ENCODE measurements at places on chromosomes 5 and 9.

DNA sequence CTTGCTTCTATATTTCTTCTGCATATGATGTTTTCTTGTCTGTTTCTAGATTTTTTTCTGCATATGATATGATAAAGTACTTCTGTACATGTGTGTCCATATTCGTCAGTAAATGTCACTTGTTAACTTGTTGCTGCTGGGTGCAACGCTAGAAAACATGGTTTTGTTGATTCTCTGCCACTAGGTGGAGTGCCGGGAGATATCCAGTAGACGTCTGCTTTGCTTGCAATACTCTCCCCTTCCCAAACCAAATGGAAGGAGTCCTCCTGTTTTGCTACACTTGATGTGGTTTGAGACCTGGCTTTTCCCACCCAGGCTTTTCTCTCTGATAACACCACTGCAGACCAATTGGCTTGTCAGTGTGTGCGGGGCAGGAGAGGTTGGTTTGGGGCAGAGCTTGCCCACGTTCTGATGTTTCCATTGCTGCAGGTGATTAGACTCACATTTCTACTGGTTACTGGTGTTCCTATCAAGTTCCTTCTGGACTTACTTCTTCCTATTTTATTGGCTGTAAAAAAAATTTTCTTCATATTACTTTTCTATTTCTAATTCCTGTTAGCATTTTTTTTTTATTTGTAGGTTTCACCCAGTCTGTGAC lies 900.0 kb upstream of the CDH10 start:
- peak; percentile 26 for DNase-seq

DNA sequence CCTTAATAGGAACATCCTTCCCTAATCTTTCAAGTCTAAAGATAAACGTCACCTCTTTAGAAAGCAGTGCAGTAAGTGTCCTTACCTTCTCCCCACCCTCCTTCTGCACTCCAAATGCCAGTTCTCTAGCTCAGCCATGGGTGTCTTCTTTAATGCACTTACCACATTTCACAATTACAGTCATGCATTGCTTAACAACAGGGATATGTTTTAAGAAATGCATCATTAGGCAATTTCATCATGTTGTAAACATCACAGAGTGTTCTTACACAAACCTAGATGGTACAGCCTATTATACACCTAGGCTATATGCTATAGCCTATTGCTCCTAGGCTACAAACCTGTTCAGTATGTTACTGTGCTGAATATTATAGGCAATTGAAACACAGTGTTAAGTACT lies 91.2 kb downstream of the RFX3 start:
- no peak for DNase-seq

DNA sequence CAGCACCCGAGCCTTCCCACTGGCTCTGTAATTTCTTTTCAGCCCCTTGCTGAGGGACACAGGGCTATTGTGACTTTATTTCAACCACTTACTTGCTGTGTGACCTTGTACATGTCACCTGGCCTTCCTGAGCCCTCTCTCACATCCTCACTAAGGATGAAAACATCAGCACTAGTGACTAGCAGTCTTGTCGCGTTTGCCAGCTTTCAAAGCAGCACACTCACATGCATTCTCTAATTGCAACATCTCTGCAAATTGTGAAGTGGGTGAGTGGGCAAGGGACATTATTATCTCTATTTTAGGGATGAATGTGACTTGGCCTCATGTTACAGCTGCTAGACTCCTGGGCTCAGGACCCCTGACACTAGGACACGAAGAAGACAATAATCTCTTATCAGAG lies 144.5 kb downstream of the SEC61B start:
- DNase-seq: no peak

DNA sequence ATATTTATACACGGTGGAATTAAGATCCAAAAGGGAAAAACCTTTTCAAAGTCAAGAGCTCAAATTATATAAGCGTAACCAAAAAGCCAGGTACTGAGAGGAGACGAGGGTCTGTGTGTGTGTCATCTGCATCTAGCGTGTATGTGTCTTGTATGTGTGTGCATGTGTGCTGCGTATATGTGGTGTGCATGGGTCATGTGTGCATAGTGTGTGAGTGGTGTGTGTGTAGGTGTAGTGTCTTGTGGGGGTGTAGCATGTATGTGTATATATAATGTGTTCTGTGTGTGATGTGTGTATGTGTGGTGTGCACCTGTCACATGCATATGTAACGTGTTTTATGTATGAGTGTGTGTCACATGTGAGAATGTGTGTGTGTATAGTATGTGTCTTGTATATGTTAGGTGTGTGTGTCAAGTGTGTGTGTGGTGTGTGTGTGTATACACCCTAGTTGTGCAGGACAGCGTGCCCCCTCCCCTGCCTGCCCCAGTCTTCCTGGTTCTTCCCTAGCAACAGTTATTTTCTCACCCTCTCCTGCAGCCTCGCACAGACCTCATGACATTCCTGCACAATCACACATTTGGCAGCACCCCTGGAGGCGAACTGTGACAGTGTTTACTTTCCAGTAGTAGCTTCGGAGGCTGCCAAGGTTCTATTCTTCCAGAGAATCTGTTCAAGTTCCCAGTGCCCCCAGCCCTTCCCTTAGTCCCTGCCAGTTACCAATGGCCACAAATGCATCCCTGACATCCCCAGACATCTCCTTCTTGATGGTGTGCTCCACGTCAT lies 27.1 kb upstream of the TNIP1 start:
- no peak for DNase-seq

- DNase-seq: no peak
These were observed 318.4 kb upstream of the NMUR2 start for GRCh38 chr5:152723482-152723881.

DNA sequence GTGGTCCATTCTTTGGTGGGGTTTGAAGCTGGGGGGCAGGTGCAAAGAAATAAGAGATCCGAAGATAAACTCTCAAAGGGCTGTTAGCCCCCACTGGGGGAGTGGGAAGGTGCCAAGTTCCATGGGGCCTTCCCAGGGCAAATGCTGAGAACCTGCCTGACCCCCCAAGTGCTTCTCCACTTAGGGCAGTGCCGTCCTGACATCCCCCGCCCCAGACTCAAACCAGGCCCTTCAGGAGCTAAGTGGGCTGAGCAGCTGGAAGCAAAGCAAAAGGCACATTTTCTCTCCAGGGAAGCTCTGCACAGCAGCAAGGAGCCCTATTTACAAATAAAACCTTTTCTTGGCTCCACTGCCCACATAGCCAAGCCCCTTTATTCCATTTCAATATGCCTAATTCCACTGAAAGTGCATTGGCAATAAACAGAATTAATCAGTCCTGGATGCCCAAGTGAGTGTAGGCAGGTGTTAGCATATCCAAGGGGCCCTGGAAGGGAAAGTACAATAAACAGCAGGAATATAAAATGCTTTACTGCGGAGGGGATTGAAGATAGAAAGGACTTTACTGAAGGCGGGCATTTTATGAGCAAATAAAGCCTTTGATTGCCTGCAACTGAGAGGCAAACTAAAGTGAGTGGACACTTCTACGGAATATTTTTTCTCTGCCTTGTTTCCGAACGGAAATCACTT lies 44.6 kb downstream of the WHRN start:
- no peak for DNase-seq

DNA sequence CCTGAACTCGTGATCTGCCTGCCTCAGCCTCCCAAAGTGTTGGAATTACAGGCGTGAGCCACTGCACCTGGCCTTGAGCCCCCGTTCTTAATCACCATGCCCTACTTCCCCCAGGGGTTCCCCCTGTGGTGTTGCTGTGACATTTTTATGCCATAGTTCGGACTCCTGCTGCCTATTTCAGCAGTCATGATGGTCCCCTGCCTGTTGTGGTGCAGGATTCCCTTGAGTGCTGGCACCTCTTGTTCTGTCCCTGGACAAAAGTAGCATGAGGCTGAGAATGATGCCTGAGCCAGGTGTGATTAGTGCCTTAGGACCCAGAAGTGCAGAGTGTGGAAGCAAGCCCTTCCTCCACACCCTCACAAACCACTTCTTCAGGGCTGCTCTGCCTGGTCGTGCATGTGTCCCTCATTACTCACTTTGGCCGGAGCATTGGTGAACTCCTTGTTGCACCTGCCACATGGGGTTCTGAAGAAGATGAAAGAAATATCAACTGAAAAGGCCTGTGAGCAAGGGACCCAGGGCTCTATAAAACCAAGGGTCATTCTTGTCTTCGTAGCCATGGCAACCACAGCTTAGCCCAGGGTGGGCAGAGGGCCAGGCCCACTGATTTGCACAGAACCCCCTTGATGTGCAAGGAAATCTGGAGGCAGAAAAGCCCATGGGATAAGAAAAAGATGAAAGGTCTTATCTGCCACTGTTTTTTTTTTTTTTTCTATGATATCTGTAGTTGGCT lies 228.0 kb downstream of the NTRK2 start:
- DNase-seq: no peak

- no peak for DNase-seq
These were observed 363 bp downstream of the ZNF454 start for GRCh38 chr5:178941361-178941760.

DNA sequence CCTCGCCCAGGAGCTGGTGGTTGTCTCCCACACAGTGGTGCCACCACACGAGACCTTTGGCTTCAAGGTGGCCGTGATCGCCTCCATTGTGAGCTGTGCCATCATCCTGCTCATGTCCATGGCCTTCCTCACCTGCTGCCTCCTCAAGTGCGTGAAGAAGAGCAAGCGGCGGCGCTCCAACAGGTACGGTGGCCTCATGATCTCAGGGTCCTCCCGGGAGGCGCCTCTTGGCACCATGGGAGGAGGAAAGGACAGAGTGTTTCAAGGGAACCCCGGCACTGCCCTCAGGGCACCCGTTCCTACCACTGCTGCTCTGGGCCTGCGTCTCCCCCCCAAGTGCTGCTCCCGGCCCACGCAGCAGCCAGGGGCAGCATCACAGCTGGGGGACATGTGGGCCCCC lies 18.2 kb upstream of the CARD19 start:
- no peak for DNase-seq

- no peak for DNase-seq
These were observed 15.3 kb upstream of the SLC27A6 start for GRCh38 chr5:128949847-128950546.

GRCh38 chr5:69329905-69330489 lies 2.6 kb downstream of the CCDC125 start:
- no peak for DNase-seq
